Mesendoderm (in vitro differentiated cells): ENCODE measurements at places on chromosomes 3 and 15.

GRCh38 chr3:42491881-42492507, 10.4 kb upstream of the VIPR1 start:
- DNase-seq: no peak

DNA sequence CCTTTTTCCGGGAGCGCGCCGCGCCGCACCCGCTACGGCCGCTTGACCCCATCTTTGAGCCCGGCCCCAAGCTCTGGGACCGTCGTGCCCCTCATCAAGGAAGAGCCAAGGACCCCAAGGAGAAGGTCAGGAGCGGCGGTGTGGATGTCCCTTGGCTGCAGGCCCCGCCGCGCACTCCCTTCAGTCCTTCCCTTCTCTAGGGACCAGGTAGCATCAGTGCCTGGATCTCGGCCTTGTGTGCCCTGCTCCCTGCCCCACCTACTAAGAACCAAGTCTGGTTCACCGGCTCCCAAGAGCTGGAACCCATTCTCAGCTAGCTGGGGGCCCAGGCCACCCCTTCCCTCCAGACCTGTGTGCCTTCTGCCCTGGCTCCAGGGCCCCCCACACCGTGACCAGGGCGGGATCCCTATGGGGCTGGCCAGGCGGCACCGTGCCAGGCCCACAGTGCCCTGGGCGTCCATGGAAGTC, 69.3 kb upstream of the CGNL1 start:
- no peak for DNase-seq

DNA sequence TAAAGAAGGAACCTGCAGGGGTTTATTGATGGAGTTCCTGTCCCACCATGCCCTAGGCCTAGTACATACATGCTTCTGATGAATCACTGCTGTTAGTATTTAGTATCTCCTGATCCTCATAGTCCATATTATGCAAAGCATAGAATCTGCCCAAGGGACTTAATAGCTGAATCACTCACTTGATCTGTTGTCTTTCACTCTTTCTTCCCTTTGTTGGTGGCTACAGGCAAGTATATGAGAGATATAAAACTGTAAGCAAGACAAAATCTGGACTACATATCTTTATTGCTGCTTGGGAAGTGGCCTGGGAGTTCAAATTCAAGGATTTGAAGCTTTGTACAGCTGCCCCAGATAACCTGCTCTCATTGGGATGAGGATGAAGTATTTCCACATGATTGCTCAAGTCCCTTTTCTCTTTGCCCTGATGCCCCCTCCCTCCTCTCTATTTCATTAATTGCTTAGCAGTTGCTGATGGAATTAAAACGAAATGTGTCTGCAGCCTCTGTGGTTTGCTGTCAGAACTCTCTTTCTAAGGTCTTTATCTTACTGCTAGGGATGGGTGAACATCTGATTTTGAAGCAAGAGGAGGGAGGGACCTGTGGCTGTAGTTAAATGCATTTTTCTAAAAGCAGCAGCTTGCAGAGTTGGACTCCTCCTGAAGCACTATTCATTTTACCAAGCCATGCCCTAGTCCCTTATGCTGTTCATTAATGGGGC, 114.1 kb downstream of the ZNF609 start:
- no peak for DNase-seq

- DNase-seq: no peak
Measured at GRCh38 chr3:133871368-133872090, 24.2 kb downstream of the RAB6B start.

GRCh38 chr3:177119829-177120228, 77.5 kb downstream of the TBL1XR1 start:
- DNase-seq: no peak

- DNase-seq: peak; percentile 73
Measured at GRCh38 chr3:171384101-171384891, 75.9 kb downstream of the TNIK start.

- DNase-seq: no peak
Measured at GRCh38 chr3:64354221-64354620, 129.0 kb upstream of the PRICKLE2 start.

- DNase-seq: no peak
Measured at GRCh38 chr3:123760817-123761216, 123.3 kb downstream of the MYLK start.

DNA sequence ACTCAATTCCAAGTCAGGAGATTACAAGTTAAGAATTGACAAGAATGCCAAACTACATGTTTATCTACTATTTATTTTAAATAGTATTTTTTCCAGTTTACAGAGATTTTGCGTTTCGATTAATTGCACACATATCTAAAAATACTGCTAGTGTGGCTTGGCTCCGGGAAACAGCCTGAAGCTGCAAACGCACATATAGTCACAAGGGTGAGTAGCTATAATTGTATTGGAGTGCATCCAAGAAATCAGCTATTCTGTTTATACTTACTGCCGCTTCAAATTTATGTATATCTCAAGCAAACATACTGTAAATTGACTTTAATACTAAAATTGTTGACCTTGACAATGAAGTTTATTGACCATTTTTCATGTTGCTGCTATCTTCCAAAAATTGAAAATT, 77.0 kb upstream of the PLSCR5 start:
- DNase-seq: no peak

GRCh38 chr3:156675830-156676767, 1.7 kb downstream of the TIPARP start:
- DNase-seq: peak; percentile 19

GRCh38 chr3:142287866-142288638, 62.7 kb upstream of the GK5 start:
- DNase-seq: peak; percentile 43

DNA sequence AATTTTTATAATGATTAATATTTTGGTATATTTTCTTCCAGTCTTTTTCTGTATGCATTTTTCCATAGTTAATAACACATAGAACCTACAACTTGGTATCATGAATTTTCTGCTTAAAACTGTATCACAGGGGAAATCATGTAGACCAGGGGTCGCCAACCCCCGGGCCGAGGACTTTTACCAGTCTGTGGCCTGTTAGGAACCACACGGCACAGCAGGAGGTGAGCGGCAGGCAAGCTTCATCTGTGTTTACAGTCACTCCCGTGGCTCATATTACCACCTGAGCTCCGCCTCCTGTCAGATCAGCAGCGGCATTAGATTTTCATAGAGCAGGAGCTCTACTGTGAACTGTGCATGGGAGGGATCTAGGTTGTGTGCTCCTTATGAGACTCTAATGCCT, 54.7 kb downstream of the RPL22L1 start:
- DNase-seq: peak; percentile 89

- DNase-seq: peak; percentile 15
Measured at GRCh38 chr3:102896851-102897621, 462.2 kb downstream of the ZPLD1 start.

- no peak for DNase-seq
Measured at GRCh38 chr15:71245588-71245987, 130.3 kb downstream of the THSD4 start.

- DNase-seq: peak; percentile 68
Measured at GRCh38 chr15:90165659-90166489, 35.3 kb upstream of the SEMA4B start.

GRCh38 chr3:193829781-193830180, 236.8 kb downstream of the OPA1 start:
- peak; percentile 52 for DNase-seq

- no peak for DNase-seq
Measured at GRCh38 chr3:185657691-185658503, 71.8 kb downstream of the SENP2 start.

DNA sequence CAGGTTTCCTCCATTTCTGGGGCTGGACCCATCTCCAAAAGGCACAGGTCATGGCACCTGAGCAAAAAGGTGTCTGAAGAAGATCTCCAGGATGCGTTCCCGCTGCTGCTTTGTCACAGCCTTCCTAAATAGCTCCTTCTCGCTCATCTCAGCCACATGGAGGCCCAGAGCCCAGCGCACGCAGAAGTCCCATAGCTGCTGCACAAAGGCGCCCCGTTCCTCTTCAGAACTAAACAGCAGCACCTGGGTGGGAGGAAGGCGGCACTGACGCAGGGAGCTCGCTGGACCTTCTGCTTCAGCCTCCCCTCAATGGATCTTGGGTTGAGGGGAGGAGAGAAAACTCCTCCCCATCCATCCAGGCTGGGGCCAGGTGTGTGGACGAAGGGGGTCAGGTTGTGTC, 8.4 kb downstream of the DUOX2 start:
- no peak for DNase-seq

DNA sequence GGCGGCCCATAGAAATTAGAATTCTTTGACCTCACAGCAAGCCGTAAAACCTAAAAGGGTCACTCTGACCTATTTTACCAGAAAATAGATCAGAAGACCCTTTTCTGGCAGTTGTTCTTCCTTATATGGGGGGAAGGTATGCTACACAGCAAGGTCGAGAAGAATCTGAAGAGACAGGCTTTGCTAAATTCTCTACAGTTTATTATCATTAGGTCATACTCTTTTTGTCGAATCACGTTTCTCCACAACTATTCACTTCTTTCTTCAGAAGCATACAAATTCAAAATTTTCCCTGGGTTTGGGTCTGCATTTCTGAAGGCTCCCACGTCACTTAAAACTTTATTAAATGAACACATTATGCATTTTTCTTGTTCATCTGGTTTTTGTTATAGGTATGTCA, 229.5 kb upstream of the GRM7 start:
- peak; percentile 73 for DNase-seq

- DNase-seq: no peak
Measured at GRCh38 chr3:170848292-170848917, 21.6 kb downstream of the RPL22L1 start.

GRCh38 chr3:126137490-126138130, 42.8 kb downstream of the ALDH1L1 start:
- no peak for DNase-seq

DNA sequence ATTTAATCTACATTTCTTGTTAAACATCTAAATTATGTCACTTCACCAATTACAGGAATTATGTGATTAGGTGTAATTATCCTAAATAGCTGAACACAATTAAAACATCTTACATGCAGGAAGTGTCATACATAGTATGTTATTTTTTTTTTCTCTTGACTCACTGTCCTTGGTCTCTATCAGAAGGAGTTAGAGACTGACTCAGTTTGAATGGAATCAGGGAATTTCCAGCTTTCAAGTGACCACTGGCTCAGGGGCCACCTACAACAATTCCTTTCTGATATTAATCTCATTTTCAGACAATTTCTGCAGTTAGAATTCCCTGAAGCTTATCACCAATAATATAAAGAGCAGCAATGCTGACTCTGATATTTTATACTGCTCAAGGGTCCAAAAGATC, 400.7 kb downstream of the ROBO1 start:
- no peak for DNase-seq

DNA sequence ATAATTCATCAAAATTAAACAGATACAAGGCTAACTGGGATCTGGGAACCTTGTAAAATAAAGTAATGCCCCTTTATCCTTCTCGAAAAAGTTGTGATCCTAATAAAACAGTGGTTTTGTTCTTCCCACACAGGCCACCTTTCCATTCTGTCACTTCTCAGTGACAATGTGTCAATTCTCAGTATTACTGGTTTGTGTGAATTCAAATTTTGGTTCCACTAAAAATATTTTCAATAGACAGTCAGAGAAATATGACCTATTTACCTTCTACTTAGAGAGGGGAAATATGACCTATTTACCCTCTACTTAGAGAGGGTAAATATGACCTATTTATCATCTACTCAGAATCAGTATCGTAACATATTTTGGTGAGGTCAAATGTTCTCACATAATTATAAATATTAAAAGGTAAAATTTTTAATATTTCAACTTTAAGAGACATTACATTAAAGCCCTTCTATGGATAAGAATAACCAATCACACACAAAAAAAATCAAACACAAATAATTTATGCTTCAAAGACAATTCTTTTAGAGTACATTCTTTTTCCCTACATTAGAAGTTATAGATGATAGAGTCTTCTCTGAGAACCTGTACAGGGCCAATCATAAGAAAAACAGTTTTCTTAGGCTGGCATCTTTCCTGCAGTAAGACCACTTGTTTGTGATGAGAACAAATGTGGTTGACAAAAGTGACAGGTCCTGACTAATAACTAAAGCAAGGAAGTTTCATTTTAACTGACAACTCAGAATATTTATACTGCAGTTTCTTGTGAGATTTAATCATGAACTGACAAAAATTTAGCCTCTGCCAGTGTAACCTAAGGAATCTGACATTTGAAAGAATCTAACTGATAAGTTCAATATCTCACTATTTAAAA, 323.3 kb downstream of the DIPK2A start:
- no peak for DNase-seq

DNA sequence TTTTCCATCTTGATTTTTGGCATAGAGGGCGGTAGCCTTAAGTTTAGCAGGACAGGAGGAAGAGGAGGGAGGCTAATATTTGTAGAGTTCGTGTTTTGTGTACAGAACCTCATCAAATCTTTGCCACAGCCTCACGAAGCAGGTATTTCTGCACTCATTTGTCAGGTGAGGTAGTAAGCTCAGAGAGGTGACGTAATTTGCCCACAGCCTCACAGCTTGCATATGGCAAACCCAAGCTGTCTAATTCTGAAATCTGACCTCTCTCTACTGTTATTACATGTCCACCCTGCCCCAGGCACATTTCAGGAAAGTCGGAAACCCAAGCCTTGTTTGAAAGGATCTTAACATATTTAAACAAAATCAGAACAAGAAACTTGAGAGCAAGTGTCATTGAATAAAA, 91.1 kb upstream of the TPM1 start:
- DNase-seq: no peak

DNA sequence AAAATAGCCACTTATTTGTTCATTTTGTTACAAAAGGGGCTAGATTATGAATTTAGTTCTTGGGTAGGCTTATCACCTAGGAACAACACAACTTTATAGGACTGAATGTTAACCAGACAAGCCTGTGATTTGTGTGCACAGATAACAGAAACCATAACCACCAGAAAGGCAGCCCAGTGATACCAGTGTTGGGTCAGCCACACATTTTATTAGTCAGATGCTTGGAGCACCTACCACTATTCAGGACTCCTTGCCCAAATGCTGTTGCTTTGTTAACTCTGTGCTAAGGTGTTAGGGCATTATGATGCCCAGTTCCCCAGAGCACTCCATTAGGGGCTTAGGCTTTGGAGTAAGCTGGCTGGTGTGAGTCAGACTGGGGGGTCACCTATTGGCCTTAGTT, 22.5 kb downstream of the PLCL2 start:
- DNase-seq: no peak

- DNase-seq: no peak
Measured at GRCh38 chr3:112364291-112364690, 31.3 kb downstream of the CD200 start.

DNA sequence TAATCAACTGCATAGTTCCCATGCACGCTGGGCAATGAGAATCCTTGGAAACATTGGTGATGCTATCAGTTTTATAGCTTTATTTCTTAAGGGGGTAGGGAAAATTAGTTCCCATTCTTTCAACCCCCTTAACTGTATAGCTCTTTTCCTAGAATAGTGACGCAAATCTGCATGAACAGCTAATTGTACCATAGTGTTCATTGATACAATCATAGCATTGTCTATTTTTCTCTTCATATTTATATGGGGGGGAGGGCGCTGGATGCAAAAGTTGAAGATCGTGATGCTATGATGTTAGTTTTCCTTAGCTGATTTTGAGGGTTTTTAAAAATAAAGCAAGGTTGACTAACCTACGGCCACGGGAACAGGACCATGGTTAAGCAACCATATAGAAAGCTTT, 32.4 kb upstream of the SAMMSON start:
- no peak for DNase-seq

GRCh38 chr3:171556148-171556547, 95.9 kb upstream of the TNIK start:
- no peak for DNase-seq

DNA sequence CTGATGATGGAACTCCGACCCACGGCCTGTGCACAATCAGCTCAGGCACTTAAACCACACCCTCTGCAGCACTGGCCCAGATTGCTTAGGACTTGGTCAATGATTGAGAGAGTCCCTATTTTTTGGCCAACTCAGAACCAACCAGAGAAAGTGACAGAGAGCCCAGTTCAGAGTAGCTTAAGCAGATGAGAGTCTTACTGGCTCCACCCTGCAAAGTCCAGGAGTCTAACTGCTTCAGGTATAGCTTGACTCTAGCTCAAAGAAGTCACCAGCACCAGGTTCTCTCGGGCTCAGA, 20.1 kb downstream of the SLC6A20 start:
- DNase-seq: no peak
